Stimulated activated CD8-positive, alpha-beta memory T cell treated with anti-CD3 and anti-CD28 coated beads, Interleukin-2, amount 100 ng/mL, for 1 hour (primary cell): ENCODE measurements at places on chromosomes 6 and 20.

- no peak for DNase-seq
These were observed 49.1 kb downstream of the TTI1 start for GRCh38 chr20:37984018-37984785.

DNA sequence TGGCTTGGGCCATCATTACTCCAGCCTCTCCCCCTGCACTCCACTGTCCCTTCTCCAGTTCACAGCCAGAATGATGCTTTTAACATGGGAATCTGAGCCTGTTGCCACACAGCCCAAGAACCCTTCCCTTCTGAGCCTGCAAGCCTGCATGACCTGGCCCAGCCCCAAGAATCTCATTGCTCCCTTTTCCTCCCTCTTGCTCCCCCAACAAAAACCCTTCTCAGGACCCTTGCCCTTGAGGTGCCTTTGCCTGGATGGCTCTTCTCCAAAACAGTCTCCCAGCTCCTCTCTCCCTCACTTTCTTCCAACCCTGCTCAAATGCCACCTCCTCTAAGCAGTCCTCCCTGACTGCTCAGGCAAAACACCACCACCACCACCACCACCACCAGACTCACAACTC is 157.2 kb downstream of the ANKRD60 start:
- no peak for DNase-seq

DNA sequence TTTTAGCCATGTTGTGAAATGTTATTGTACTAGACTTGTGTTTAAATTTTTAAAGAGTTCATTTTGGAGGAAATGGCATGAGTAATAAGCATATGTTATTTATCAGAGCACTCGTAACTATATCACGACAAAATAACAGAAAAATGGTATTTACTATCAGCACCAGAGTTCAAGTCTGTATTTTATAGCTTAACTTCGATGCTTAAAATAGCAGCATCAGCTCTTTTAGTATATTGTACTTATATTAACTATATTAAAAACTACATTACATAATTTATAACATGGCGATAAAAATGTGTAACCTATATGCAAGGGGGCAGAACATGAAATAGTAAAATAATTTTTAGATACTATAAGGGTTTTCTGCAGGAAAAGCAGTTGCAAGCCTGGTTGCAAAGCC is 52.9 kb downstream of the ABRACL start:
- no peak for DNase-seq

DNA sequence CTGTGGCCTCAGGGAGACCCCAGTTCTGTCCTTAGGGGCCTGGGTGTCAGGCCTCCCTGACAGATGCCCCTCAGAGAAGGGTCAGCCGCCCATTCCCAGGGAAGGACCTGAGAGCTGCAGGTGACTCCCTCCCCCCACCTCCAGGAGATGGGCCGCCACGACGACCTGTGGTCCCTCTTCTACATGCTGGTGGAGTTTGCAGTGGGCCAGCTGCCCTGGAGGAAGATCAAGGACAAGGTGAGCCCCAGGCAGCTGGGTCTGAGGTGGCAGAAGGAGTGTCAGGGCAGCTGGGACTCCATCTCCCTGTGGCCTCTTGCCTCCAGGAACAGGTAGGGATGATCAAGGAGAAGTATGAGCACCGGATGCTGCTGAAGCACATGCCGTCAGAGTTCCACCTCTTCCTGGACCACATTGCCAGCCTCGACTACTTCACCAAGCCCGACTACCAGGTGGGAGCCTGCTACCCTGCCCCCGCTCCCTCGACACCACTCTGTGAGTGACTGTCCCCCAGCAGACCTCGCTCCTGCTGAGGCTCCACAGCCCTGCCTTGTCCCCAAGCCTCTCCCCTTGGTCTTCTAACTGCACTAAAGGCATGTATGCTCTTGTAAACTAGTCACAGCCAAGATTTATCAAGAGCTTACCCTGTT is 12.2 kb downstream of the TTBK1 start:
- DNase-seq, result no peak

GRCh38 chr6:1170794-1171193 is 141.1 kb upstream of the FOXQ1 start:
- no peak for DNase-seq

DNA sequence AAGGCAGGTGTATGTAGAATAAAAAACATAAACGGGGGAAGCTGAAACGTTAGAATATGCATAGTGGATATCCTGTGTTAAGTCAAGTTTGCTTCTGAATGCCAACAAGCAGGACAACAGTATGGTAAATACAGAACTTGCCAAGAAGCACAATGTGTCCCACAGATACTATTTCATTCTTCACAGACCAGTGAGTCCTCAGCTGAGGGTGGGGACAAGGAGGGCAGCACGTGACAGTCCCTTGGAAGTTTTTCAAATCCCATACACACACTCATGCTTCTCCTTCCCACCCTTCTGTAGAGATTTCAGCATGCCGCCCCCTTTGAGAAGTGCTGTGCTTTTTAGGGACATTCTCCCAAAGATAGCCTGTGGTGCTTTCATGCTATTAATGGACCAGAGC is 268.5 kb upstream of the ECI2 start:
- DNase-seq, result no peak

- DNase-seq, result no peak
These were observed 147.3 kb downstream of the TRIM27 start for GRCh38 chr6:28776269-28777146.
